ENCODE measurements at places on chromosomes 2 and 18.

DNA sequence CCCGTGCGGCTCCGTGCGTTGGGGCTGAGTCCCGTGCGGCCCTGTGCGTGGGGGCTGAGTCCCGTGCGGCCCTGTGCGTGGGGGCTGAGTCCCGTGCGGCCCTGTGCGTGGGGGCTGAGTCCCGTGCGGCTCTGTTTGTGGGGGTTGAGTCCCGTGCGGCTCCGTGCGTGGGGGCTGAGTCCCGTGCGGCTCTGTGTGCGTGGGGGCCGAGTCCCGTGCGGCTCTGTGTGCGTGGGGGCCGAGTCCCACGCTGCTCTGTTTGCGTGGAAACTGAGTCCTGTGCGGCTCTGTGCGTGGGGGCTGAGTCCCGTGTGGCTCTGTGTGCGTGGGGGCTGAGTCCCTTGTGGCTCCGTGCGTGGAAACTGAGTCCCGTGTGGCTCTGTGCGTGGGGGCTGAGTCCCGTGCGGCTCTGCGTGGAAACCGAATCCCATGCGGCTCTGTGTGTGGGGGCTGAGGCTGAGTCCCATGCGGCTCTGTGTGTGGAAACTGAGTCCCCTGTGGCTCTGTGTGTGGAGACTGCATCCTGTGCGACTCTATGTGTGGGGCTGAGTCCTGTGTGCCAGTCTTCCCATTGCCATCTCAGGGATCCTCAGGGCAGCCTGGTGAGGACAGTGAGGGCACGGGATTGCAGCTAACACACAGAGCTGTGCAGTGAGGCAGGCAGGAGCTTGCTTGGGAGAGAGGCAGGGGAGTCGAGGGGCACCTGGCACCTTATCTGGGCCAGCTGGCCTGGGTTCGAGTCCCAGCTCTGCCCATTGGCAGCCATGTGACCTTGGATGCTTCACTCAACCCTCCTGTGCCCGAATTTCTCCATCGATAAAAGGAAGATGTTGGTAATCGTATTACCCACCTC is 44.5 kb downstream of the LDLRAD4 start:
- DNase-seq: no peak

DNA sequence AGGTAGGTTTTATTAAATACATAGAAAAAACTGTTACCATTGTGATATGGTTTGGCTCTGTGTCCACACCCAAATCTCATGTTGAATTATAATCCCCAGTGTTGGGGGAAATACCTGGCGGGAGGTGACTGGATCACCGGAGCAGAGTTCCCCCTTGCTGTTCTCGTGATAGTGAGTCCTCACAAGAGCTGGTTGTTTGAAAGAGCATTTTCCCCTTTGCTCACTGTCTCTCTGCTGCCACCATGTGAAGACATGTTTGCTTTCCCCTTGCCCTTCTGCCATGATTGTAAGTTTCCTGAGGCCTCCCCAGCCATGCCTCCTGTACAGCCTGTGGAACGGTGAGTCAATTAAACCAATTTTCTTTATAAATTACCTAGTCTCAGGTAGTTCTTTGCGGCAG is 352.7 kb upstream of the SLC39A10 start:
- no peak for DNase-seq

DNA sequence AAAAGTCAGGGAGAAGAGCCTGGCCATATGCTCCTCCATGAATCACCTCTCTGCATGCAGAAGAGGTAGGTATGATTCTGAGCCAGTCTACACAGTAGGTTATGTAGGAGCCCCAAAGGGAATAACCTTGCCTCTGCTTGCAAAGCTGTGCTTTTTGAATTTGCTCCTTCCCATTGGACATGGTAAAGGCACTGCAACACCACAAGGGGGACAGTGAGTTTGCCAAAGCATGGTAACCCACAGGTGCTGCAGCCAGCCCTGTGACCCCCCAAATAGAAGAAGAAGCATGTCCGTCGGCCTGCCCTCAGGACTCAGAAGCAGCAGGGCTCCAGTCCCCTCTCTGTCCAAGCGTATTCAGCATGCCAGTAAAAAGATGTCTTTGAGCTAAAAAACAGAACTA is 51.0 kb upstream of the BCL2L11 start:
- DNase-seq: no peak

GRCh38 chr2:233075966-233076339 is 15.8 kb downstream of the INPP5D start:
- DNase-seq: no peak

- no peak for DNase-seq
Measured at GRCh38 chr18:10051877-10052631, 138.2 kb downstream of the VAPA start.

- no peak for DNase-seq
Measured at GRCh38 chr18:67421651-67422050, 94.9 kb downstream of the DSEL start.

DNA sequence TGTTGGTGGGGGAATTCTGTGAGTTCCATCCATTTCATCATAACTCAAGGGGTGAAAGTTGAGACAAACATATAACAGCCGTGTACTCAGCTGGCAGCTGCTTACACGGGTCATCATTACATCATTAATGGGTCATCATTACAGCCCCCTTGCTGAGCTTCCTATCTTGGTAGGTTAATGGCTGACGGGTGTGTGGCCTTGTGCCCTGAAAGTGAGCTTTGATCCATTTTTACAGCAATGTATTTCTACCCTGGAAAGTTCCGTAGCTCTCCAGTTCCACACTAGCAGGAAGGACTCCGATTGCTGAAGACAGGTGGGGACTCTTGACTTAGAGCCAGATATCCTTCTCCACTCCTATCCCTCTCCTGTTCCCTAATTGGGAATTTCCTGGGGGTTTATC is 105.2 kb upstream of the DLX2 start:
- DNase-seq: no peak

- no peak for DNase-seq
Measured at GRCh38 chr18:37341473-37342086, 224.0 kb downstream of the CELF4 start.

DNA sequence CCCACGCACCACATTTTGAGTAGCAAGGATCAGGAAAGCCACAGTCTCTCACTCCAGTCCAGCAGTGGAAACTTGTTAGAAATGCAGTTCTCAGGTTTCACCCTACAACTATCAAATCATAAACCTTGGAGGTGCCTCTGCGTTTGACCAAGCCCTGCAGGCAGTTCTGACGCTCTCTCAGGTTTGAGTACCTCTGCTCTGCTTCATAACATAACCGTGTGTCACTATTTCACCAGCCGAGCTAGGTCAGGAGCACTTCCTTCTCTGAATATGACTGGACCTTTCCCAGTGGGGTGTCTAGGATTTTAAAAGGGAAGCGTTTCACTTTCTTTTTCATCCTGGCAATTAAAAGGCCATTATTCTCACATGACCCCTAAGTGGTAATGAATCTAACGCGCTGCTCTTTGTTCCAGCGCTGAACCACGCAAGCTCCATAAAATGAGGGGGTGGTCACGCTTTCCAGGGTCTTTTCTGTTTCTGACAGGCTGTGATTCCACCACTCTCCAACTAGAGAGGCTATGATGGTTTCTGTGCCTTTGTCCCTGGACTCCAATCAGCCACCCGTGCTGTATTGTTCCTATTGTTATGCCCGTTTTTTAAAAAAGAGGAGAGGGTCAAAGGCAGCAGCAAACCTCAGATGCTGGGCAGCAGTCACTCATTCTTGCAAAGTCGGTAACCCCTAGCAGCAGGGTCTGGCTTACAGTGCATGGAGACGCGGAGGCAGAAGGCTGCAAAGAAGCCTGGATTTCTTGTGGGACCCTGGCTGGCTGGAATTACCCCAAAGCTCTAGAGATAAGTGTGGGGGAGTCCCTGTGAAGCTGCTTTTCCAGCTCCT is 75.2 kb upstream of the CTNNA2 start:
- no peak for DNase-seq

GRCh38 chr2:96867756-96868554 is 1.9 kb downstream of the SEMA4C start:
- DNase-seq: no peak

GRCh38 chr2:148527488-148528340 is 116.8 kb upstream of the EPC2 start:
- no peak for DNase-seq

DNA sequence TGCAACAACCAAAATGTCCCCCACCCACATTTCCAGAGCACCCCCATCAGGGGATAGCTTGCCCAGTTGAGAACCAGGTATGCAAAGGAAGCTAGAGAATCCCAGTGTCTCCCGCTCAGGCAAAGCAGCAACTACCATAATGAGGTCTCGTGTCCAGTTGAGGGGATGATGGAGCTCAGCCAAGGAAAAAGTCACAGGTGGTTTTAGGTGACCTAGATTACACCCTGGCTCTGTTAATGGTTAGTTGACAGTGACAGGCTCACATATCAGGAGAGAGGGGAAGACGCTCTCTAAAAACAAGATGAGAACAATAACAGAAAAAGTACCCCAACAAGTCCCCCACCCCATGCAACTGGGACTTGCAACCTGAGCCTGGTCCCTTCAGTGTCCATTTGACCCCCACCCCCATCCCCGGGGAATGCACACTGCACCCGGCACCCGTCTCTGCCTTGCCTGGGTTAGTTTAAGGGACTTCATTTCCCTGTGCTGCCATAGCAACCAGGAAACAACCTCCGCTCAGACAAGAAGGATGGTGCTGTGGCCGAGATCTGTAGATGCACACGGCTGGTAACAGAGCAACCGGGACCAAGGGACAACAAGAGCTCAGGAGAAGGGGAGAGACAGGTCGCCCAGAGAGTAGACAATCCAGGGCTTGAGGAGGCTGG is at the start of gene KIAA2012:
TSS of gene KIAA2012 (plus strand) at position 519 of the 665 bp plus-strand sequence. CDS start 373 bp downstream, outside the sequence.
- DNase-seq: no peak

DNA sequence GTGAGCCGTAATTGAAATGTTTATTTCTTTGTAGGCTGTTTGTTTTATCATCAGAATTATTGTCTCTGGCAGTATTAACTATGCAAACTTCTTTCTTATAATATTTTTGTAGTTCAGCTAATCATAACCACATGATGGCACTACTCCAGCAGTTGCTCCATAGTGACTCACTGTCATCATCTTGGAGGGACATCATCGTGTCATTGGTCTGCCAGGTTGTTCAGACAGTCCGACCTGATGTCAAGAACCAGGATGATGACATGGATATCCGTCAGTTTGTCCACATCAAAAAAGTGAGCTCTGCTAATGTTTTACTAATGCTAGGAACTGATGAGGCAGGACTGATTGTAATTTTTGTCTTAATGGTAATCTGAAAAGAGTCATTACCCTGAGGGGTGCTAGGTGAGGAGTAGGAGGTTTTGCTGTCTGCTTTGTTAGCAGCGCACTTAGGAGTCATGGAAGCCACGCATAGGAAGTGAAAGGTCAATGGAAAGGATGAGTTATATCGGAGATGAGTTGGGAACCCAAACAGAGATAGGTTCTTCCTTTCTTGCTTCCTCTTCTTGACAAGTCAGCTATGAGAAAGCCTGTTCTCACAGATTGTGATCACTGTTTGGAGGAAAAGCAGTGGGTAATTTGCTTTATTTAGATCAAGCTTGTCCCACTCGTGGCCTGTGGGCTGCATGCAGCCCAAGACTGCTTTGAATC is 49.2 kb downstream of the PIKFYVE start:
- no peak for DNase-seq

DNA sequence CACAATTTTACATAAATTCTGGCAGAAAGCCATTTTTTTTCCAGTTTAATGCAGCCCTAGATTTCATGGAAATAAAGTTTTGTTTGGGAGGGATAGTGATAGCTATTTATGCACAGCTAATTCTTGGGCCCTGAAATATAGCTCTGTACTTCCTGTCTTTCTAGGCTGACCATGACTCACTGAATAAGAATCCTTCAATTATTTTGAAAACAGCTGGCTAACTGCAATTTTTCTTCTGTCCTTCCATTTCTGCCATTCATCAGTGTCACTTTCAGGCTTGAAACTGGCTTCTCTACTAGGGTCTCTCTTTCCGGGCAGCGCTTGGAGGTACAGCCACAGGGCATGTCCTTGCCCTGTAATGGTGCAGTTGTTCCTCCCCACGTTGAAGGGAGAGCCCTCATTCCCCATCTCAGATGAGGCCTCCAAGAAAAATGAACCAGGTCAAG is 97.1 kb upstream of the TMEM178A start:
- no peak for DNase-seq

All from Panc1 (cell line).